Heart left ventricle (tissue), 16 donors: ENCODE measurements at places on chromosomes 5 and 9. TPM values are rescaled to one million over a fixed set of nuclear protein-coding genes. Genes with fewer than 3 reads are reported as not detected.

DNA sequence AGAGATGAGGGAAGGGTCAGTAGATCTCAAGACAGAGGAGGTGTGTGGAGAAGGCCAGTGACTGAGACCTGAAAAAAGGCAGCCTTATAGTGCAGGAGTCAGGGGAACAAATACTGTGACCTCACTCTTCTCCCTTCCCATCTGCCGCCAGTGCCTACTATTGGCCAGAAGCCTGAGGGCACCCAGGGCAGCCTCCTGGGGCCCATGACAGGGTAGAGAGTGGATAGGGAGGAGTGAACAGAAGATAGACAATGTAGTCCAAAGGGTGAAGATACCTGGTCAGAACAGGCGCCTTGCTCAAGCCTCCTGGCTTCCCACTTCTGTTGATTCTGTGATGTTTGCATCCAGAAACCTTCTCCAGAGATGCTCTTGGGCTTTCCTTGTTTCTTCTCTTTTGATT is 196.7 kb downstream of the PBX3 start:
- H3K4me3 ChIP-seq, result no peak overlapping the region
- no peaks in the 10 kb centered on the region for H3K36me3 ChIP-seq
- no peak for DNase-seq
- H3K27ac ChIP-seq, result no peak overlapping the region

- H3K36me3 ChIP-seq, result no peaks in the 10 kb centered on the region
- no peak overlapping the region for H3K27ac ChIP-seq
- H3K4me3 ChIP-seq, result no peak overlapping the region
- H3K27me3 ChIP-seq, result no peaks in the 10 kb centered on the region
- no peaks in the 10 kb centered on the region for H3K4me1 ChIP-seq
Measured at GRCh38 chr5:53877243-53877642, 316.8 kb downstream of the NDUFS4 start.

GRCh38 chr5:97657239-97657638 is 474.2 kb upstream of the RIOK2 start:
- no peak overlapping the region for H3K4me3 ChIP-seq
- no peak overlapping the region for H3K27ac ChIP-seq
- no peak for DNase-seq
- no peaks in the 10 kb centered on the region for H3K27me3 ChIP-seq

DNA sequence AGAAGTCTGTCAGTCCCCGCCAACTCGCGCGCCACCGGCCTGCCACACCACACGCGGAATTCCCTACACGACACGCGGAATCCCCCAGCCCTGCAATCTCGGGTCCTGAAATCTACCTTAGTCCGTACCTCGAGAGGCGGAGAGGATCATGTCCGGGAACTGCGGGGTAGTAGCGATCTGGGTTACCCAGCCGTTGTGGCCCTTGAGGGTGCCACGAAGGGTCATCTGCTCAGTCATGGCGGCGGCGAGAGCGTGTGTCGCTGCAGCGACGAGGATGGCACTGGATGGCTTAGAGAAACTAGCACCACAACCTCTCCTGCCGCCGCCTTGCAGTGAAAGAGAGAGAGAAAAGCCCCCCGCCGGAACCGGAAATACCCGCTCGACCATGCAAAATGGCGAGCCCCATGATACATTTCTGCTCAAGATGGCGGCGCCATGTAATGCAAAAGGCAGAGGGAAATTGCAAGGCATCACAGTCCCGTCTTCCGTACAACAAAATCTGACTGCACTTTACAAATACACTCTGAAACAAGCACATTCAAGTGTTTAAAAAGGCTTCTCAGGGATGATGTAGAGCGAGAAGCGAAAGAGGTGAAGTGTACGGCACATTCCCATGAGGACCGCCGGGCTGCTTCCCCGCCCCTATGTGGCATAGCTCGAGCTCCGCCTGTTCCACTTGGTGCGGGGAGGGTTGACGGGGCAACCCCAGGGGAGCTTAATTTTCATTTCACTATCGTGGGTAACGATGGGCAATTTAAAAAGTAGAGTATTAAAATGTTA is at the start of gene RACK1:
Gene RACK1 (minus strand): TSS at position 343 of the 780 bp plus-strand sequence. CDS start 106 bp downstream, at position 237.
- peak within 1 kb of the TSS; percentile 84 for H3K4me3 ChIP-seq
- H3K27ac ChIP-seq, result peak within 1 kb of the TSS; percentile 92
- peaks cover 48% of the 10 kb centered on the region for H3K4me1 ChIP-seq

DNA sequence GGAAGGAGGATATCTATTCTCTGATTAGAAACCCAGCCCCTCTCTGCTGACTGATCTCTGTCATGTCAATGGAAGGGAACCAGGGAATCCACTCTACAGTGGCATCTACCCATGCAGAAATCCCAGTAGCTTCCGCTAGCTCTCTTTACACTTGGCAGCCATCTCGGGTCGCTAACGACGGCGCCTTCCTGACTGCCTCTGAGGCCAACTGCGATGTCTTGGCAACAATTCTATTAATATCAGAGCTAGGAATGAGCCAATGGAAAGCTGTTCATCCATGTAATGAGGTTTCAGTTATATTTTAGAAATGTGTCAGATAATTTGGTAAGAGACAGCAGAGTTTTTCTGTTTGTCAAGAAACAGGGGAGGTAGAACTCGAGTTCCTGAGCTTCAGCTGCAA is 67.6 kb upstream of the ATP10B start:
- no peak for DNase-seq
- H3K4me1 ChIP-seq, result no peaks in the 10 kb centered on the region
- H3K27ac ChIP-seq, result no peak overlapping the region
- no peak overlapping the region for H3K4me3 ChIP-seq

DNA sequence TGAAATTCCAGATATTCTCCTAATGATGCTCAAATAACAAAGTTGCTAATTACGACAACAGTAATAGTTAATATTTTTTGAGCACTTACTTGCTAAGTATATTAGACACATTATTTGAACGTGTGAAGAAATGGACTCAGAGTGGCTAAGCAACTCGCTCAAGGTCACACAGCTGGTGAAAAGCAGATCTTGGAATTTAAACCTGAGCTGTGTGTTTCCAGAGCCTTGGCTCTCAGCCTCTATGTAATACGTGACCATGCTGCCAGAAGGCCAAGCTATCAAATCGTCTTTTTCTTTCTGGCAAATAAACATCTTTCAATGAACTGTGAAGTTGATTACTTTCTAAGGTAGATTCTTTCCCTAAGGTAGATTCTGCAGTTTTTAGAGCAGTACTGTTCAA is 61.6 kb downstream of the KCTD16 start:
- no peaks in the 10 kb centered on the region for H3K27me3 ChIP-seq
- no peaks in the 10 kb centered on the region for H3K4me1 ChIP-seq
- no peak overlapping the region for H3K27ac ChIP-seq
- no peaks in the 10 kb centered on the region for H3K36me3 ChIP-seq
- DNase-seq, result no peak

- H3K36me3 ChIP-seq, result no peaks in the 10 kb centered on the region
- DNase-seq, result no peak
- H3K27me3 ChIP-seq, result peaks cover 4% of the 10 kb centered on the region
- H3K27ac ChIP-seq, result no peak overlapping the region
- H3K4me1 ChIP-seq, result no peaks in the 10 kb centered on the region
- no peak overlapping the region for H3K4me3 ChIP-seq
Measured at GRCh38 chr9:32359452-32359851, 25.0 kb upstream of the ACO1 start.

The FST gene
- total RNA-seq, result 2.2 TPM

The LEAP2 gene
- total RNA-seq, result 0.86 TPM

The DNAJC18 gene
- total RNA-seq, result 8.9 TPM

The NXNL2 gene
- total RNA-seq, result not detected

The HAND1 gene
- 37.6 TPM for total RNA-seq
